HL-60 (cell line): ENCODE measurements at places on chromosomes 2 and 18.

- DNase-seq: no peak
Measured at GRCh38 chr2:85906748-85907147, 18.0 kb upstream of the ST3GAL5 start.

DNA sequence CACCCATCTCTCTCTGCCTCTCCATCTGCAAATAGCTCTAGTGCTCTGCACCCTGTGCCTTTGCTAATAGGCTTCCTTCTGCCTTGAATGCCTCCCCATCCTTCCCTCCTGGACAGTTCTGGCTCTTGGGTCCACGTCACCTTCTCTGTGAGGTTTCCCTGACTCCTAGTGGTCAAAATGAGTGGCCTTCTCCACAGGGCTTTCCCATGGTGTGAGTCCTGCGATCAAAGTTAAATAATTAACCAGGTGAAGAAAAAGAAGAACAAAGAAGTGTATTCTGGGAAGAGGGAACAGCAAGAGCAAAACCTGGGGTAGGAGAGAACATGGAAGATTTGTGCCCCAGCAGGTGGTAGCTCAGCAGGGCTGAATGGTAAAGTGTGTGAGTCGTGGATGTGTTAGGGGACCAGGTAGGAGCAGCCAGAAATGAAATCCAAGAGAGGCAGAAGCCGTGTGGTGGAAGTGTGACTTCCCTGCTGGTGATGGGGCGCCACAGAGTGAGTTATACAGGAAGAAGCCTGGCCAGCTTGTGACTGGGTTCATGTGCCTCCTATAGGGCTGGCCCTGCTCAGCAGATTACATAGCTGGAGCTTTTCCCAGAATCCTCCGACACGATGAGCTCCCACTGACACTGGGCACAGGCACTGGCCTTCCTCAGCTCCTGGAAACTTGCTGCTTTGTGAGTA lies 93.8 kb upstream of the LDAH start:
- no peak for DNase-seq

DNA sequence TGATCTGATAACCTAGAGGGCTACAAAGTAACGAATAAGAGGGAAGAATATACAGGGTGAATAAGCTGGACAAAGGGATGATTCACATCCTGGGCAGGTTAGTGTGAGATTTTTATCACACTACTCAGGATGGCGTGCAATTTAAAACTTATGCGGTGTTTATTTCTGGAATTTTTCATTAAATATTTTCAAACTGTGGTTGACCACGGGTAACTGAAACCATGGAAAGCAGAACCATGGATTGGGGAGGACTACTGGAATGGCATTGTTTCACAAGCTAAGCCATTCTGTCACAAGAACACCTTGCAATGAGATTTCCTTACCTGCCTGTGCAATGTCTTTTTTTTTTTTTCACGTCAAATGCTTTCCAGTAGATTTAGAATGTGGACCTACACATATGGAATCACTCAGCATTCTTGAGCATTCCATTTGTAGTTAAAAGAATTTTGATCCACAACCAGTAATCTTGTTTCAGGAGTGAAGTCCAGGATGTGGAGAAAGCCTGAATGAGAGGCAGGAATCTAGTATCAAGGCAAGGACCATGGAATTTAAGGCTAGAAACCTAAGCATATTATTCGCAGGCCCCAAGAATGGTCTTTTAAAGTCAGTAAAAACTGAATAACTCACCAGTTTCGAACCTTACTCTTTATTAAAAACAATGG lies 8.0 kb upstream of the CDK15 start:
- DNase-seq: no peak

GRCh38 chr2:190911813-190912212 lies 31.2 kb downstream of the GLS start:
- DNase-seq: no peak

DNA sequence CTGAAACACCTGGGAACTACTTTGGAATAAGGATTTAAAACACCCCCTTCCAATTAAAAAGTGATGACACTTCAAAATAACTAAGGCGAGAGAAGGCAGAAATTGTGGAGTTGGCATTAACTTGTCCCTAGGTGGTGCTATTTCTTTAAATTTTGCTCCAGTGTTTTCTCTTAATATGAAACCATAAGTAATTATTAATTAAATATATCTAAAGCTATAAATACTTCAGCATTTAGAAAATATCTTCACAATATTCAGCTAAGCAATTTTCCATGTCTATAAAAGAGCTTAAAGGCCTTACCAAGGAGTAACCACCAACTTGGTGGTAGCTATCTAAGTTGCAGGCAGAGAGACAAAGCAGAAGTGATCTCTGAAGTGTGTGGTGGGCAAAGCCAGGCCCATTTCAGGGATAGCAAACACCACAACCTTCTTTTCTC lies 186.8 kb upstream of the PGAP1 start:
- DNase-seq: peak; percentile 28

GRCh38 chr2:48900321-48901014 lies 144.9 kb upstream of the LHCGR start:
- DNase-seq: no peak

DNA sequence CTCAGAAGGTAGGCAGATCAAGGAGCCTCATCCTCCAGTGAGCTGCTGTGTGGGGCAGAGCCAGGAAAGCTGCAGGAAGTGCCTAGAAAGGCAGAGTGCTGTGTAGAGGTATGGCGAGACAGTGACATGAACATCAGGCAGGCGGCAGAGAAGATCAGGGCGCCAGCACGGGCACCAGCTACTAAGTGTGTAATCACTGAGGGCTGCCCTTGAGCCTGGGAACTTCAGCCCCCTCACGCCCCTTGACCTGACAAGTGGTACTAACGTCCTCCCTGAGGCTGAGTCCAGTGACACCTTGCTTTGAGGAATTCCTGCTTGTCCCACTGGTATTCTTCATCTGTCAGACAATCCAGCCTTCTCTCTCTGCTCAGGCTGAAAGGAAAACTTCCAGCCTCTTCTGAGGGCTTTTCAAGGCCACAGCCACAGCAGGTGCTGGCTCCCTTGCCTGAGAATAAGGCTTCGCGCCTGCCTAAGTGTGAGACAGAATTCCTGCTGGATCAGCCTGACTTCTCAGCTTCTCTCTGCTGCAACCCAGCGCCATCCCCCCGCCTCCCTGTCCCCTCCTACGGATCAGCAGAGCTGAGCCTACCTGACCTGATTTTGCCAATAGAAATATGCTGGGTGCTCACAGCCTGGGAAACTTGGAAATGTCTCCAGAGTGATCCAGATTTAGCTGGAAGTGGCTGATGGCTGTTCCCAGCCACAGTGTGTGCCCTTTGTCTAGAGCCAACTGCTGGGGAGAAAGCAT lies 148.0 kb downstream of the SMAD7 start:
- no peak for DNase-seq

DNA sequence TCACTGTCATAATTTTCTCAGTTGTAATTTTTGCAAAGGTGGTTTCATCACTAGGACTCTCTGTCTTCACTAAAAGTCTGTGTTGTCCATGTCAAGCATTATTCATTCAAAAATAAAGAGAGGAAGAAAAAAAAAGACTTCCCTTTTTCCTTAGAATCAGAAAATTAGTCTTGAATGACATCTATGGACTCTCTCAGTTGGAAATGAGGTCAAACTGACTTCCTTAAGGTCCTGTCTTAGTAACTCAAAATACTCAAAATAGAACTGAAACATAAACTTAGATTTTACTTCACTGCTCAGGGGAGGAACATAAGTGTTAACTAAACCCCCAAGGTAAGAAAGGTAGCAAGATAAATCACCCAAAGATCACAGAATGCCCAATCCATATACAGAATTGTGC lies 2.2 kb upstream of the ZNF407 start:
- no peak for DNase-seq

- DNase-seq: no peak
Measured at GRCh38 chr18:79732721-79733025, 53.1 kb downstream of the CTDP1 start.

DNA sequence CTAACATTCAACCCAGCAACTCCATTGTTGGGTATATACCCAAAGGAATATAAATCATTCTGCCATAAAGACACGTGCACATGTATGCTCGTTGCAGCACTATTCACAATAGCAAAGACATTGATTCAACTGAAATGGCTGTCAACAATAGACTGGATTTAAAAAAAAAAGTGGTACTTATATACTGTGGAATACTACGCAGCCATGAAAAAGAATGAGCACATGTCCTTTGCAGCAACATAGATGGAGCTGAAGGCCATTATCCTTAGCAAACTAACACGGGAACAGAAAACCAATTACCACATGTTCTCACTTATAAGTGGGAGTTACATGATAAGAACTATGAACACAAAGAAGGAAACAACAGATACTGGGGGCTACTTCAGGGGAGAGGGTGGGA lies 74.0 kb upstream of the FMNL2 start:
- DNase-seq: no peak

DNA sequence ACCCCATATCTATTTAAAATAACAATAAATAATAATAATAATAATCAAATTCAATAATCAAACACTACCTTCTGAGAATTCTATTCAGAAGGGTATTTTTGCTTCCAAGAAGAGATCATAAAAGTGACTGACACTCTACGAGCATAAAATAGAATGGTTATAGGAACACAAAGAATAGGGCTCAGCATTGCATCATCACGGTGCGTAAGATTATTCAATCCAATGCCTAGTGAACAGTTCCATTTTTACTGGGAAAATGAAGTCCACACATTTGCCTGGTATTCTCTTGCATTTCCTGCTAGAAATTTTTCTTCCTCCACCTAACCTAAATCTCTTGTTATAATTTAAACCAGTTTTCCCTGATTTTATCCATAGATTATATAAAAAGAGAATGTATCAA lies 55.8 kb downstream of the AP1S3 start:
- DNase-seq: no peak

GRCh38 chr18:61096226-61096625 lies 237.0 kb upstream of the CDH20 start:
- no peak for DNase-seq

GRCh38 chr2:11539317-11540147 lies 5.7 kb downstream of the GREB1 start:
- DNase-seq: no peak

GRCh38 chr18:312415-312814 lies 44.6 kb upstream of the THOC1 start:
- DNase-seq: no peak

DNA sequence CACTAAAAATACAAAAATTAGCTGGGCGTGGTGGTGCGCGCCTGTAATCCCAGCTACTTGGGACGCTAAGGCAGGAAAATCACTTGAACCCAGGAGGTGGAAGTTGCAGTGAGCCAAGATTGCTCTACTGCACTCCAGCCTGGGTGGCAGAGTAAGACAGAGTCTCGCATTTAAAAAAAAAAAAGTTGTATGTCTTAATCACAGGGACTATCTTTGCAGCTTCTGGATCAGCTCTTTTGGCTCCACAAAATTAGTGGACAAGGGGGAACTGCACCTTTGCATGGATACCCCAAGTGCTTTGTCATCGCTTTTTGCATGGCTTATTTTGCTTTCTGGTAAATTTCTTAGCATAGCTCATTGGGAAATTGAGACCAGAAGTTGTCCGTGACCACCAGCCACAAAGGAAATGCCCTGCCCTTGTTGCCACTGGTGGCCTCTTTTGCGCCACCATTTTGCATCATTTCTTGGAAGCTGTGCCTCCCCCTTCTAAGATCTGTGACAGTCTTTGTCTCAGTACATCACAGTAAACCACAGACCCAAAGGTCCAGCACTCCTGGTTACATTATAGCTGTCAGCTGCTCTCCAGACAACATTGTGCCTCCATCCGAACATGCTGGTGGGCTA lies 43.9 kb upstream of the PCBP1 start:
- peak; percentile 95 for DNase-seq
